ENCODE measurements at places on chromosomes 11 and 22.

DNA sequence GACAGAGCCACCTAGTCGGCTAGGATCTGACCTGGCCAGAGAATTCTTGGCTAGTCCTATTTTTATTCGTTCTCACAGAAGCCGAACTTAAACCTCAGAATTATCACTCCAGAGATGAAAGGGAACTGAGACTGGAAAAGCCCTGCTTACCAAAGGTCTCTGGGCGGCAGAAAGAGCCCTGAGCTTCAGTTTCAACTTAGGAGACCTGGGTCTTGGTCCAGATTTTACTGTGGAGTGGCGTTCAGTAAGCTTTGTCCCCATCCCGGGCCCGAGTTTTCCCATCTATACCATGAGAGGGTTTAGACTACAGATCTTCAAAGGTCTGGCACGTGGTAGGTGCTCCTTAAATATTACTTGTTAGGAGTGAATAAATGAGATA, 516 bp downstream of the NEU3 start:
- DNase-seq, result no peak

DNA sequence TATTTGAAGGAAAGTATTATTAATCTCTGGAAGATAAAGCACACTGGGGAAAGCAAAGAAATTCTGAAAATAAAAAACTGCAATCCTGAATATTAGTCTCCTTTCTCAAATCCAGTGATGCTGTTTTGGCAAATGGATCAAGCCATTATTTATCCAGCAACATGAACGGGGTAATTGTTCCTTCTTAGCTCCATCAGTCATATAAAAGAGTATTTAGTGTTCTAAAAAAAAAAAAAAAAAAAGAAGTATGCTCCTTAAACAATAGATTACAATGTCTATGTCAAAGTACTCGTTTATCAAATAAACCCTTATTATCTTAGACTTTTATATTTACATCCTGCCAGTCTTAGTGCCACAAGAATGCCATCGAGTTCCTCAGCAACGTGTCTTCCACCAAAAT, 1.3 kb downstream of the RDX start:
- no peak for DNase-seq

DNA sequence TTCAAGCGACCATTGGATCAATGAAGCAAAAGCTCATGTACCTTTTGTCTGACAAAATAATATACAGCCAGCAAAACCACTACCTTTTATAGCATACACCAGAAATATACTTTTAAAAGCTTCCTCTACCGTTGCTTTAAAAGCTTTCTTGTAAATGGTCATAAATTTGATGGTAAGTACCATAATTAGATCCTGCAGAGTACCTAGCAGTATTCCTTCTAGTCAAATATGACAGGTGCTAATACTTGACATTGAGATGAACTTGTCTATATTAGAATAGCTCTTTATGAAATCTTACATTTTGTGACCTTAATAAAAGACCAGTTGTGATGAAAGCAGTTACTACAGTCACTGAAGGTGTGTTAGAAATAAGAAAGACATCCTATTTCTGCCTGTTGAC, 340.5 kb upstream of the ANO3 start:
- no peak for DNase-seq

DNA sequence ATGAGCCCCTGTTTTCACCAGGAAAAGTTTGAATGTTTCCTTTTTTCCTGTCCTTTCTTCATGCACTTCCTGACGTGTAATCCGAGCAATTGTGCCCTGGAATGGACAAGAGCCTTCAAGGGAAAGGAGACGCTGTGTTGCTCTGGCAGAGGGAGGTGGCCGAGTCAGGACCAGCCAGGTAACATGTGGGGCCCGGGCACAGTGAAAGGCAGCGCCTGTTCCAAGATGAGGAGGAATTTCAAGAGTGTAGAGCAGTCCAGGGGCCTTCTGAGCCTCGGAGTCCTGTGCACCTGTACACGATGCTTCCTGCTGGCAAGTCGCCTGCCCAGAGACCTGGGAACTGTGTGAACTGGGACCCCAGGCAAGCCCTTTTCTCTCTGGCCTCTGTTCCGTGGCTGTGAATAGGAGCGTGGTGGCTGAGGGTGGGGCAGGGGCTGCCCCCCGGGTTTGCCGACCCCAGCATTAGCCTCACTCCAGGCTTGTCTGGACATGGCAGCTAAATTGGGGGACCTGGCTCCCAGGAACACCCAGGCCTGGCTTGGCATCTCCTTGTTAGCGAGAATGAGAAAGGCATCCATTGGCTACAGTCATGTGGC, 92.0 kb downstream of the MYEOV start:
- DNase-seq, result no peak

Measured in stimulated activated CD4-positive, alpha-beta T cell treated with anti-CD3 and anti-CD28 coated beads, Interleukin-15, amount 100 ng/mL, for 48 hours (primary cell).